ENCODE measurements at places on chromosomes 11 and 22. TPM values are rescaled to one million over a fixed set of nuclear protein-coding genes. Genes with fewer than 3 reads are reported as not detected.

Gene GP1BB
- total RNA-seq = 6.2 TPM

Gene ESAM
- 0.15 TPM for total RNA-seq

Gene C22orf42
- not detected for total RNA-seq

Gene ANGPTL5
- not detected for total RNA-seq

Gene ARFIP2
- 58.7 TPM for total RNA-seq

Gene INPP5J
- total RNA-seq = 1.3 TPM

Gene ZNF215
- 3.8 TPM for total RNA-seq

Gene STT3A
- total RNA-seq = 160 TPM

Gene APOBEC3H
- total RNA-seq = not detected

Gene DCPS
- total RNA-seq = 15.9 TPM

Gene ZBTB16
- not detected for total RNA-seq

DNA sequence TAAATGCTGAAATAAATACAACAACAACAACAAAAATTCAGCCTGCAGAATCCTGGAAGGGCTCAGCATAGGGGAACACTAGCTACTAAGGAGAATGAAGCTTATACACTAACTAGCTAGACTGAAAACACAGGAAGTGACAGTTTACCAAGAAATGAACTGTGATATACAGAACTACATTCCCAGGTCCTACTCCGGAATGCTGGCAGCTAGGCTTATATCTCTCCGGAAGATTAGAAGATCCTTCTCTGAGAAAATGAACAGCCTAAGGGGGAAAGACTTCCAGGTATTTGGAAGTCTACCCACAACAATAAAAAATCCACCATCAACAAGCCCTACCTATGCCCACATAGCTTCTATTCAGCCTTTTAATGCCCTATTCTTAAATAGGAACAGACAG, 31.0 kb downstream of the CCDC34 start:
- peak; percentile 21 for DNase-seq

DNA sequence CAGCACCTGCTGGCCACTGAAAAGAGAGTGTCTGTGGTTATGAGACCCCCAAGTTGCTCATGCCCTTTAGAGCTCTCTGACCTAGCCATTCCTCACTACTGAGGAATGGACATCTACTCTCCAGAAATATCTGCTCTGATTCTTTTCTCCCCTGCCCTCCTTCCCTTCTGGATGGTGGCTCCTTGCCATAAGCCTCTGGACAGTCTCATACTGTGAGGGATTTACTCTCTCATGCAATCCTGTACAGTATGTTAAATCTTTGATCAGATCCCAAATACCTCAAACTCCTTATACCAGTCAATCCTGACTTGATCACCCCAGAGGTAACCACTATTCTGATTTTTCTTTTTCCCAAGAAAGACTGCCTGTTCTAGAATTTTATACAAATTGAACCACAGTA, 80.7 kb downstream of the ARHGAP20 start:
- DNase-seq = no peak

- no peak for DNase-seq
Measured at GRCh38 chr11:74778581-74778980, 29.9 kb downstream of the RNF169 start.

- no peak for DNase-seq
Measured at GRCh38 chr11:101031713-101032112, 97.9 kb downstream of the PGR start.

- no peak for DNase-seq
Measured at GRCh38 chr22:38271927-38272372, 860 bp downstream of the TMEM184B start.

GRCh38 chr22:39405346-39406085, 5.9 kb downstream of the TAB1 start:
- DNase-seq = no peak

GRCh38 chr11:69127081-69127850, 28.5 kb upstream of the SMIM38 start:
- no peak for DNase-seq

DNA sequence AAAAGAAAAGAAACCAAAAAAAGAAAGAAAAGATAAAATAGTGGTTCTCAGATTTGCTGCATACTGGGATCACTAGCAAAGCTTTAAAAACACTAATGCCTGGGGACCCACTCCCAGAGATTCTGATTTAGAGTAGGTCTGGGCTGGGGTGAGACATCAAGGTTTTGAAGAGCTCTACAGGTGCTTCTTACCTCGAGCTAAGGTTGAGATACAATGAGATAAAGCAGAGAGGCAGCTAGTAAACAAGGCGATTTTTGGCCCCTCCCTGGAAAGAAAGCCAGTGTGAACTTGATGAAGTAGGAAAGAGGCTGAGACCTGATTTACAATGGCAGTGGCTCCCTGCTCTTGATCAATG, 327.6 kb upstream of the CCDC90B start:
- DNase-seq = no peak

GRCh38 chr11:130034236-130034635, 31.6 kb upstream of the PRDM10 start:
- no peak for DNase-seq

DNA sequence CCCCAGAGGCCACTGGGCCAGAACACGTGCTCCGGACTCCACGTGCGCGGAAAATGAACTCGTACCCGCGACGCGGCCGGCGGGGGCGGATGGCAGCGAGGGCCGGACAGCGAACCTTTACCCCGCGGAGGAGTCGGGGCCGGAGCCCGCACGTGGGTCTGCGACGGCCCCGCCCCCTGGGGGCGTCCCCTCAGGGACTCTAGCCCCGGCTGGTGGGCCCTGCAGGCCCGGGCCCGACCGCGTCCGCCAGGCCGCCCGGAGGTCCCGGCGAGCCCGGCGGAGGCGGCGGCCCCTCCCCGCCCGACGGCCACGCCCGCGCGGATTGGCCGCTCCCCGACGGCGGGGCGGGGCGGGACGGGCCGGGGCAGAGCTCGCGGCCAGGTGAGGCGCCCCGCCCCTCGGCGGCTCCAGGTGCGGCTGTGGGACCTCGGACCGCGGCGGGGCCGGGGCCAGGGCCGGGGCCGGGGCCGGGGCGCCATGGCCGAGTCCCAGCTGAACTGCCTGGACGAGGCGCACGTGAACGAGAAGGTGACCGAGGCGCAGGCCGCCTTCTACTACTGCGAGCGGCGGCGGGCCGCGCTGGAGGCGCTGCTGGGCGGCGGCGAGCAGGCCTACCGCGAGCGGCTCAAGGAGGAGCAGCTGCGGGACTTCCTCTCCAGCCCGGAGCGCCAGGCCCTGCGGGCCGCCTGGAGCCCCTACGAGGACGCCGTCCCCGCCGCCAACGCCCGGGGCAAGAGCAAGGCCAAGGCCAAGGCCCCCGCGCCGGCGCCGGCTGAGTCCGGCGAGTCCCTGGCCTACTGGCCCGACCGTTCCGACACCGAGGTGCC, at the start of gene FAM83F:
Gene FAM83F (plus strand): TSS at position 389 of the 827 bp plus-strand sequence. CDS start 89 bp downstream, at position 478.
- DNase-seq = no peak

- no peak for DNase-seq
Measured at GRCh38 chr22:30017375-30018223, 62.7 kb upstream of the HORMAD2 start.

DNA sequence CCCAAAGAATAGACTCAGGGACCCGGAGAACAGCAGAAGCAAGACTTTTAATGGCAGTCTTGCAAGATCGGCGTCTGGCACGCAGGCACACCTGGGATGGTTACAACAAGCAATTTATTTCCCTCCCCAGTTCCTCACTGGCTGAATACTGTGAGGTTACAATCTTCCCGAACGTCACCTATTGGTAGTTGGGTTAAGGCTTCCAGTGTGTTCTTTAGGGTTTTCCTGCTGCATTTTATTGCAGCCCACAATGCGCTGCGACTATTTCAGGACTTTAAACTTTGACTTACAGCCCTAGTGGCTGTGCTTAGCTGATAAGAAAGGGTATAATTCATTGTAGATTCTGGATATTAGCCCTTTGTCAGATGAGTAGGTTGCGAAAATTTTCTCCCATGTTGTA, 11.5 kb upstream of the TRIM68 start:
- no peak for DNase-seq

GRCh38 chr11:17790453-17790852, 55.9 kb downstream of the KCNC1 start:
- DNase-seq = no peak

- DNase-seq = no peak
Measured at GRCh38 chr22:43218786-43219185, 31.9 kb upstream of the TTLL12 start.

DNA sequence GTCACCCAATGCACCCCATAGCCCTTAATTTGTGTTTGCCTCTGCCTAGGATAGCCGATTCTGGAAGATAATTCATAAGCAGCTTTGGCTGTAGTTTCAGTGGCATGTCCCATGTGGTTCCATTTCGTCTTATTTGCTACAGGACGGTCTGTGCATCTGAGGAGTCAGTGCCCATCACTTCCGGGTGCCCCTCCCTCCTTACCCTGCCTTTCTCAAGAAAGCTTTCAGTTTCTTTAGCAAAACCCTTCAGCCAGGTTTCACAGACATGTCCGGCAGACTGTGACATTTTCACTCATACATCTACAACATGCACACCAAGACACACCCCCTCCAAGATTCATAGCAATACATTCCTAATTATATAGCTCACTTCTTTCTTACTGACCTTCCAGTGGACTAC, 14.3 kb downstream of the TP53AIP1 start:
- DNase-seq = no peak

GRCh38 chr22:50582493-50583293, at the start of gene CHKB:
Gene CHKB (minus strand): TSS chr22:50582849. CDS start chr22:50582781, 68 bp downstream.
- peak; percentile 98 for DNase-seq

DNA sequence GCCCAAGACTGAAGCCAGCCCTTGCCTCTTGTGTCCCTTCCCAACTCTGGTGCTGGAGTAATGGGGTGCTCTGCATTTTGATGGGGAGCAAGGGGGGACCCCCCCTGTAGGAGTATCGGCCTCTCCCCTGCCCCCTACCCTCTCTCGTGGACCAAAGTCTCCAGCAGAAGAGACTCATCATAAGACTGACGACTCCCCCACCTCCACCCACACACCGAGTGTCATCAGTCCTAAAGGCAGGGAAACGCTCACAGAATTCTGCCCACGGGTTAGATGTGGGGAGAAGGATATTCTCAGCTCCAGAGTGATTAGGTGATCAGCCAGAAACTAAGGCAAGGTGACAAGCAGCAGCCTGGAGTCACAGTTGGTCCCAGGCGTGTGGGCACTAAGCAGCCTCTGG, 38.8 kb downstream of the PPP2R1B start:
- no peak for DNase-seq

- DNase-seq = no peak
Measured at GRCh38 chr22:39933741-39934140, 26.5 kb upstream of the TMA7B start.

DNA sequence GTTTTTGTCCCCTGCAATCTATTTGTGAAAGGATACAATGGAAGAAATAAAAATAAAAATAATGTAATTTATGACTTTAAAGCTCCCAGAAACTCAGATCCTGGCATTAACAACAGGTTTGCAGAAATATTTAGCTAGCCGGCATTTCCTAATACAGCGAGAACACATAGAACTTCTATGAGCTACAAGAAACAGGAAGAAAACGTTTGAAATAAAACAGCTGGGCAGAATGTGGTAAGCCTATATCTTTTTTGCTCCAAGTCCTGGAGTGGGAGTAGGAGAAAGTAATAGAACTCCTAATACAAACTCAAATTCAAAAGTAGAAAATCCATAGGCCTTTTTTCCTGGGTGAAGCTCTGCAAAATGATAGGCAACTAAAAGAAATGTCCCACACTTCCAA, 29.6 kb upstream of the FIBIN start:
- no peak for DNase-seq

DNA sequence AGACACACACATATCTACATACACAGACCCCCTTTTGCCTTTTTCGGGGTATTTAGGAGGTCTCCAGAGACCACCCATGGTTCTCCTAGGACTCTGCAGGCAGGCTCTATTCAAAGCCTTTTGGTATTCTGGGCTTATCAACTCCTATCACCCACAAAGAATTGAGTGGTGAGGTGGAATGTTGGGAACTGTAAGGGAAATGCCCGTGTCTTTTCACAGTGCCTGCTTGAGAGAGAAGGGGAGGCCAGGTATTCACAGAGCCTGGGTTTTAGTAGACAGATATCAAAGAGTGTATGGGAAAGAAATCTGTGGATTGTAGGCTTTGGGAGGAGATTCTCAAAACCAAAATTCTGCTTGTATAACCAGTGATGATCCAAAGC, 44.0 kb upstream of the CSNK2A3 start:
- DNase-seq = no peak

DNA sequence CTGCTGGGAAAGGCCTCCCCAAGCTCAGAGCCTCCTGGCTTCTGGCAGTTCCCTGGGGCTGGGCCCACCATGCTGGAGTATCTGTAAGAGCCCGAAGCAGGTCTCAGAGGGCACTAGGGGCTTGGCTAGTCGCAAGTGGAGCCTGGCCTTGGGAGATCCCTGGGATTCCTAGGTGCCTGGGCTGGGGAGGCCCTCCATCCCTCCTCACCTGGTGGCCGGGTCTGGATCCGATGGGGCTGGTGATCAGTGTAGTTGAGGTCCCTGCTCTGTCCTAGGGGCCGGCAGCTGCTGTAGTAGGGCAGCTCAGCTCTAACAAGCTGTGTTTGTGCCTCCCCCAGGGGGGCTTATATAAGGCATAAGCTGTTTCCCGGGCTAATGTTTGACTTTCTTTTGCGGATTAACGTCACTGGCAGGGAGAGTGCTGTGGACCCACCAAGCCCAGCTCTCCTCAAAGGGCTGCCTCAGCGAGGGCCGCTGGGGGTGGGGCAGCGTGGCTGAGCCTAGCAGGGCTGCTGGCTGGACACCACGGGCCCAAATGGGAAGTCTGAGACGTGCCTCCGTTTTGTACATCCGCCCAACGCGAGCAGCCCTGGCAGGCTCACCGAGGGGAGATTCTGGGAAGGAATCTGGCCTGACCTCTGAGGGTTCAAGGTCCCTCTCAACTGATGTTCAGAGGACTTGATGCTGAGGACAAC, at the start of gene SLC22A8:
Gene SLC22A8 (minus strand): TSS at position 321 of the 695 bp plus-strand sequence. CDS start 883 bp downstream, outside the sequence.
- no peak for DNase-seq

DNA sequence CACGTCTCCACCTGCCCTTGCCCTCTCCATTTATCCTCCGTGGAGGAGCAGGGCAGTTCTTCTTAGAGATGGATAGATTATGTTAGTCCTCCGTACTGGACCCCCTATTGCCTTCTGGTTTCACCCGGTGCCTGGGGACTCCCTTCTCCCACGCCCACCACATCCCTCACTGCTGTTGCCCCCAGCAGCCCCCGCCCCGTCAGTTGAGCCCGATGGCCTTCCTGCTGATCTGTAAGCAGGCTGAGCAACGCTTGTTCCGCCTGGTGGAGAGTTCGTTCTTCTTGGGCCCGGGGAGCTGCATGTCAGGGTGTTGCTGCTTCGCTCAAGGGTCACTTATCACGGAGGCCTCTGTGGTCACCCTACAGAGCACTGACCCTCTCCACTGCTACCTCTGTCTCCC, 34.2 kb downstream of the B3GAT1 start:
- DNase-seq = no peak

GRCh38 chr11:130785380-130786116, 130.7 kb downstream of the SNX19 start:
- DNase-seq = peak; percentile 38
